Activated naive CD8-positive, alpha-beta T cell treated with anti-CD3 and anti-CD28 coated beads, Interleukin-2, amount 50 U/mL, for 24 hours (primary cell): ENCODE measurements at places on chromosomes 4 and X.

GRCh38 chr4:145619639-145619996 lies 433 bp downstream of the MMAA start:
- peaks cover 15% of the 10 kb centered on the region for H3K36me3 ChIP-seq
- H3K27ac ChIP-seq, result peak overlapping the region; percentile 98
- H3K4me3 ChIP-seq, result peak overlapping the region; percentile 91
- peak; percentile 64 for DNase-seq
- H3K27me3 ChIP-seq, result peaks cover 2% of the 10 kb centered on the region

GRCh38 chrX:16552546-16552945 lies 97.4 kb upstream of the S100G start:
- no peaks in the 10 kb centered on the region for H3K4me1 ChIP-seq
- DNase-seq, result no peak
- no peak overlapping the region for H3K27ac ChIP-seq
- no peak overlapping the region for H3K4me3 ChIP-seq
- no peaks in the 10 kb centered on the region for H3K27me3 ChIP-seq
- no peaks in the 10 kb centered on the region for H3K36me3 ChIP-seq

DNA sequence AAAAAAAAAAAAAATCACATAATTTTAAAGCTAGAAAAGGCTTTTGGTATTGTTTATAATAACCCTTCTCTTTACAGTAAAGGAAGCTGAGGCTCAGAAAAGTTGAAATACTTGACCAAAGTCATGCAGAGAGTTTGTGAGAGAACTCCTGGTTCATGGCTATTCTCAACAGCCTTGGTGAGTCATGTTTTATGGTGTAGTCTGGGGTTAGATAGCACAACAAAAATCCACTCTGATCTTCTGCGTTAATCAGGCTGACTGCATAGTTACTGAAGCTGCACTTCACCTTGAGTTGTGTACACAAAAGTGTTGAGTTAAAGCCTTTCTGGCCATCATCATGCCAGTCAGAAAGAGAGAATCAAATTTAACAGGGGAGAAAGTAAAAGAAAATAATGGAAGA lies 19.3 kb upstream of the SFRP2 start:
- no peak overlapping the region for H3K4me3 ChIP-seq
- H3K27me3 ChIP-seq, result no peaks in the 10 kb centered on the region
- peak overlapping the region; percentile 76 for H3K27ac ChIP-seq
- no peak for DNase-seq
- peaks cover 43% of the 10 kb centered on the region for H3K4me1 ChIP-seq

- no peaks in the 10 kb centered on the region for H3K36me3 ChIP-seq
- no peak for DNase-seq
- H3K4me1 ChIP-seq, result peaks cover 14% of the 10 kb centered on the region
- H3K4me3 ChIP-seq, result peak overlapping the region; percentile 16
- H3K27ac ChIP-seq, result peak overlapping the region; percentile 73
Measured at GRCh38 chrX:12868747-12869146, 1.9 kb downstream of the TLR7 start.

GRCh38 chrX:42290608-42291007 lies 367.3 kb upstream of the CASK start:
- H3K27ac ChIP-seq, result no peak overlapping the region
- H3K27me3 ChIP-seq, result no peaks in the 10 kb centered on the region
- peaks cover 3% of the 10 kb centered on the region for H3K36me3 ChIP-seq
- peaks cover 24% of the 10 kb centered on the region for H3K4me1 ChIP-seq
- no peak for DNase-seq
- H3K4me3 ChIP-seq, result no peak overlapping the region

DNA sequence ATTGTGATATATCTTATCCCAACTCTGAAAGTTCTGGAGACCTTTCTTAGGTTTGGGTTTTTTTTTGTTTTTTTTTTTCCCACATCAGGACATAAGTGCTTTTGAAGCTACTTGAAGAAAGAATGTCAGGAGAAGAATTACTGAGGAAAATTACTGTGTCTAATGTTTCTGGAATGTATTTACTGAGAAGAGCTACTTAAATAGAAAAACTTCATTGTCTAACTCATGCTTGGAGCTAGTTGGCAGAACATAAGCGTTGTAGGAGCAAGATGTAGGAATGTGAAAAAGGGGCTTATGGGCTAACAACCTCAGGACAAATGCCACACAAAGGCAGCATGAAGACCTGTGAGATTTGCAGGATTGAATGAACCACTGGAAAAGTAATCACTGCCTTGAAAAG lies 166.6 kb upstream of the GLRA2 start:
- no peak for DNase-seq
- H3K36me3 ChIP-seq, result no peaks in the 10 kb centered on the region
- peaks cover 3% of the 10 kb centered on the region for H3K27me3 ChIP-seq
- no peak overlapping the region for H3K27ac ChIP-seq
- H3K4me3 ChIP-seq, result no peak overlapping the region

GRCh38 chr4:176293660-176294059 lies 24.6 kb upstream of the ASB5 start:
- H3K27ac ChIP-seq, result no peak overlapping the region
- no peak for DNase-seq
- no peaks in the 10 kb centered on the region for H3K36me3 ChIP-seq

DNA sequence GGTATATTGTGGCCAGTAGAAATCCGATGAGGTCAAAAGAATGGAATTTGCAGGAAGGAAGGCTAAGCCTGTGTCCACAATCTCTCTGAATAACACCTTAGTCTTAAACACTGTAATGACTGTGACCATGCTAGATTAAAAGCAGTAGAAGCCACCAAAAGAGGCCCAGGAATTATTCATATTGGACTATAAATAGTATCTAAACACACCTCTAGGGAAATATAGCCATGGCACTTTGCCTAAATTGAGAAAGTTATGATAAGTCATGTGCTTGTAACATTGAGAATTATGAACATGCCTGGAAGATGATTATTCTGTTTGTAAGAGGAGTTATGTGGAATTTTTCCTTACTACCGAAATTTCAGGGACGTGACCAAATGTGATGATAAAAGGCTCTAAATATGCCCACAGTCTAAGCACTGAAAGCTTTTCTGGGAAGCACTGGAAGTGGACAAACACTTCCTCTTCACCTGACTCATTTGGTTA lies 298.5 kb downstream of the KCTD8 start:
- no peaks in the 10 kb centered on the region for H3K27me3 ChIP-seq
- no peak for DNase-seq
- H3K4me3 ChIP-seq, result no peak overlapping the region
- H3K27ac ChIP-seq, result no peak overlapping the region
- no peaks in the 10 kb centered on the region for H3K4me1 ChIP-seq
- H3K36me3 ChIP-seq, result no peaks in the 10 kb centered on the region

DNA sequence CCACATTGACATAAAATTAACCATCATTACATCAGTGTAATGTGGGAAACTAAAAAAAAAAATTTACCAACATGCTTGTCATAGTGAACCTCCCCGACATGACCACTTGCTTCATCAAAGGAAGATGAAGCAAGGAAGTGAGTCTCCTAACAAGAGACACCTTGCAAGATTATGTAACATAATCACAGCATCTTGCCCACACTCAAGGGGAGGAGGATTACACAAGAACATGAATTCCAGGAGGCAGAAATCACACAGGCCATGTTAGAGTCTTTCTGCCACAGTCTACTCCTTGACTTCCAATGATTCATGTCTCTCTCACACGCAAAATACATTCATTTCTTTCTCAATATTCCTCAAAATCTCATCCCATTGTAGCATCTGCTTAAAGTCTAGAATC lies 93.3 kb downstream of the AKAP4 start:
- H3K27me3 ChIP-seq, result peaks cover 3% of the 10 kb centered on the region
- H3K4me3 ChIP-seq, result no peak overlapping the region
- no peak overlapping the region for H3K27ac ChIP-seq
- H3K36me3 ChIP-seq, result no peaks in the 10 kb centered on the region

DNA sequence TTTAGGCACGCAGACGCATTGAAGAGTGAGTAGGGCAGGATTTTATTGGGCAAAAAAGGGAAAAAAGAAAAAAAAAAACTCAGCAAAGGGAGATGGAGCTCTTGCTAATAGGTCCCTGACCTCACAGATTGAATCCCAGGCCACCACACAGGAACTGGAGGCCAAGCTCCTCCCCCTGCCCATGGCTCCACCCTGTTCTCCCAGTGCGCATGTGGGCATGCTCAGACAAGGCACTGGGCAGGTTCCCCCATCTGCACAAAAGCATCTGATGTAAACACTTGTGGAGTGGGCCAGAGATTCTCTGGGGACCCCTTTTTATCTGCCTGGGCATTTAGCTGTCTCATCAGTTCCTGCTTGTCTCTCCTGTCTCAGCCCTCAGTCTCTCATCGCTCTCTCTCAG lies 9.5 kb downstream of the FRMD7 start:
- no peaks in the 10 kb centered on the region for H3K4me1 ChIP-seq
- H3K36me3 ChIP-seq, result no peaks in the 10 kb centered on the region
- no peaks in the 10 kb centered on the region for H3K27me3 ChIP-seq
- DNase-seq, result peak; percentile 2

DNA sequence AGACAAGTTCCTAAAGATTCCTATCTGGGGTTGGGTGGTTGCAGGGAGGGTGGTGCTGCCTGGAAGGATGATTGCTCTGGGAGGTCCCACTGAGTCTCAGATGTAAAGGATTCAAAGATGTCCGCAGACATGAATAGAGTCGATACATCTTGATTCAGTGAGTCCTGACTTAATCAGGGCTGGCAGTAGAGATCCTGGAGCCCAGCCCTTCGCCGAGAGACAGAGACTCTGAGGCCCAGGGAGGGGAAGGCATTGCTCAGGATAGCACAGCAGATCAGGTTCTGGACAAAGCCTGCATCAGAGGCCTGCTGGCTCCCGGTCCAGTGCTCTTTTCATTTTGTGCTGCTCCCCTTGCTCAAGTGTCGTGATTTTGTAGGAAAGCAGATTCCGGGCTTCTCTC lies 21.7 kb downstream of the PJA1 start:
- H3K4me3 ChIP-seq, result no peak overlapping the region
- no peak overlapping the region for H3K27ac ChIP-seq
- no peaks in the 10 kb centered on the region for H3K4me1 ChIP-seq
- no peaks in the 10 kb centered on the region for H3K27me3 ChIP-seq
- no peak for DNase-seq
- no peaks in the 10 kb centered on the region for H3K36me3 ChIP-seq

DNA sequence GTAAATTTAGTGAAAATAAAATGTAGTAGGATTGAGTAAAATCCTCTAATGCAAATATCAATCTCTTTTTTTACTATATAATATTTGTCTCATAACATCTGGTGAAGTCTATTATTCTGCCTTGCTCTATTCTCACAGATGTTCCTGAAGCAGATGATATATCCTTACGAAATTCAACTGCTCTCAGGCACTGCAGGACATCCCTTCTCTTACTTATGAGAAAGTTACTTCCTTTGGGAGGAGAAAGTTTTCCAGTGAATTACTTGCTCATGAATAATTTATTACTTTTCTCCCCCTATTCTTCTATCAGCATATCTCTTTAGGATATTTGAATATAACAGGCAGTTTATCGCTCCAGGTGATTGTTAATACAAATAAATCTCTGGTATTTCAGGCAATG lies 75.6 kb upstream of the AGA start:
- no peak for DNase-seq
- H3K36me3 ChIP-seq, result no peaks in the 10 kb centered on the region
- no peak overlapping the region for H3K27ac ChIP-seq
- no peaks in the 10 kb centered on the region for H3K27me3 ChIP-seq
- no peaks in the 10 kb centered on the region for H3K4me1 ChIP-seq
- no peak overlapping the region for H3K4me3 ChIP-seq

- H3K4me1 ChIP-seq, result no peaks in the 10 kb centered on the region
- DNase-seq, result no peak
- H3K4me3 ChIP-seq, result no peak overlapping the region
- H3K27me3 ChIP-seq, result peaks cover 9% of the 10 kb centered on the region
- H3K36me3 ChIP-seq, result no peaks in the 10 kb centered on the region
- H3K27ac ChIP-seq, result no peak overlapping the region
Measured at GRCh38 chr4:123747016-123747415, 350.4 kb downstream of the SPRY1 start.

- no peaks in the 10 kb centered on the region for H3K36me3 ChIP-seq
- peaks cover 3% of the 10 kb centered on the region for H3K27me3 ChIP-seq
- H3K4me1 ChIP-seq, result no peaks in the 10 kb centered on the region
- no peak for DNase-seq
Measured at GRCh38 chr4:185761352-185762235, 50.4 kb downstream of the SORBS2 start.

DNA sequence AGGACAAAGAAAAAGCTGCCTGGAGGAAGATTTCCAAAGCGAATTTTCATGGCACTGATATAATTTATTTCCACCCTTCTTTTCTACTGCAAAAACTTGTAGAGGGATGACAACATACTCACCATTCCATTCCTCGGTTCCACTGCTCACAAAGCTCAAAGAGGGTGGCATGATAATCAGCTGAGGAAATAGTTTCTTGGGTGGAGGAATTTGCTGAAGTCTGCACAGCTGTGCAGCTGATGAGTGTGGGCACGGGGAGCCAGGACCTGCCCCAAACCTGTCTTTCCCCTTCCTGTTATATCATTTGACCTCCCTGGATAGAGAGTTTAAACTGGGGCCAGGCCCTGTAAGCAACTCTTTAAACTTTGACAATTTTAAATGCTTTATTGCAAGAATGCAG lies 160.6 kb downstream of the PACRGL start:
- no peaks in the 10 kb centered on the region for H3K36me3 ChIP-seq
- no peak for DNase-seq
- no peaks in the 10 kb centered on the region for H3K4me1 ChIP-seq
- no peak overlapping the region for H3K4me3 ChIP-seq
- H3K27me3 ChIP-seq, result no peaks in the 10 kb centered on the region

DNA sequence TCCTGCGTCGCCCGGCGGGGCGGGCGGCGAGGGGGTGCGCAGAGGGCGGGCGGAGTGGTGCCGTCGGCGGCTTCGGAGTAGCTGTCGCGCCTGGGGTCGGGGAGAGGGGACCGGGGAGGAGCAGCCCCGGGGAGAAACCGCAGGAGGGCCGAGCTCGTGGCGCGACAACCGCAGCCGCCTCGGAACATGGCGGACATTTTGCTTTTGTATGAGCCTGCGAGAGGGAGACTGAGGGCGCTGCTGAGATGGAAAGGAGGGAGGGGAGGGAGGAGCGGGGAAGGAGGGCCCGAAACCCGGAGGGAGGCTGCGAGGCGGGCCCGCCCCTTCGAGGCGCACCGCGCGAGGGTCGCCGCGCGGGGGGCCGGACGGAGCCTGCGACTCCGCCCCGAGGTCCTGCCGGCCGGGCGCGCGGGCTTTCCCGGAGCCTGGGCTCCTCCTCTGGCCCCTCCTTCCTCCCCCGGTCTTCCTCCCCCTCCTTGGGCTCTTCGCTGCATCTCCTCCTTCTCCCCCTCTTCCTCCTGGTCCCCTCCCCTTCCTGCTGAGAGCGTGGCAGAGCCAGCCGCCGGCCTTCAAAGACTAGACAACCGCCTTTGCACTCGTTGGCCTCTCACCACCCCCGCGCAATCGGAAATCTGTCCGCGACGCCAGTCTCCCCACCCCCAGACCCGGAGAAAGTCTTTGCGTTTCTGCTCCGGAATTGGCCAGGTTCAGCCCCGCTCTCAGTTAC lies 1.1 kb downstream of the INTS6L start:
- H3K27ac ChIP-seq, result peak overlapping the region; percentile 99
- peaks cover 17% of the 10 kb centered on the region for H3K36me3 ChIP-seq
- peaks cover 54% of the 10 kb centered on the region for H3K4me1 ChIP-seq

DNA sequence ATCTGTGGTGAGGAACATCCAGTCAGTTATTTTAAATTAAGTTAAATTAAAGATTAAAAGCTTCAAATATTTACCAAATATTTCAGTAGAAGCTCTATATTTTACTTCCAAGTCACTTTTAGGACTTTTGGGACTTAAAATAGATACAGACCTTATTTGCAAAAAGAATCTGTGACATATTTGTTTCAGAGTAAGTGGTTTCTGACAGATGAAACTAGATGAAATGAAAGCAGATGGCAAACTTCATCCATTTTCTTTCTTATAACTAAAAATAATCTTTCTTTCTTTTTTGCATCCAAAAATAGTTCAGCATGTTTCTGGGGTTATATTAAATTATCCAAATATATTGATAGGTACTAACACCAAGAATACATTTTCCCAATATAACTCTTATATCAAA lies 6.6 kb upstream of the UTP3 start:
- no peak overlapping the region for H3K4me3 ChIP-seq
- H3K4me1 ChIP-seq, result peaks cover 14% of the 10 kb centered on the region
- H3K36me3 ChIP-seq, result no peaks in the 10 kb centered on the region
